ENCODE measurements at places on chromosomes 4 and X.

- no peak for DNase-seq
Measured at GRCh38 chrX:72216973-72217372, 21.9 kb downstream of the ERCC6L start.

- DNase-seq: no peak
Measured at GRCh38 chr4:155322782-155323181, 54.0 kb downstream of the MAP9 start.

GRCh38 chr4:3026540-3026939 is 47.8 kb downstream of the HTT-AS start:
- DNase-seq: no peak

DNA sequence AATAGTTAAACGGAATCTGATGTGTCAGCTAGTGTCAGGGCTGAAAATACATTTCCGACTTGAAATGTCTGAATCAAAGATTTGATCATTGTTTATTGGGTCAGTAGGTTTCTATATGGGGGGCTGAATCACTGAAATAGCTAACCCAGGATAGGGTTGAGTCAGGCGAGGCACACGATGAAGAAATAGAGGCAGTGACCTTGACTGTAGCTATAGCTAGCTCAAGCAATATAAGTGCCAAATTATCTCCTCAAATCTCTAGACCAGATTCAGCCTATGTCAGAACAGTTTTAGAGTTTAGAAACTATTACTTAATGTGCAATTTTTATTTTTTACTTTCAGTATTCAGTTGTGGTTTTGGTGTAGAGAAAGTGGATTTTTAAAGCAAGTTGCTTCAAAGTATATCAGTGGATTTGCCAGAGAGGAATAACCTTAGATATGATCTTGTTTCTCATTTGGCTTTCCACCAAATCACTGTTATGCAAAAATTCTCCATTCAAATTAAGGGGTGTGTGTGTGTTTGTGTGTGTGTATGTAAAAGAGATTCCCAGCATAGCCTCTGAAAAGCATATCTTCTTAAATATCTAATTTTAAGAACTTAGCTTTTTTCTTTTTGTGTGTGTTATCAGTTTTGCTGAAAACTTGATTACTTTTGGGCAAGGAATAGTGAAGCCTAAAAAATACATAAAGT is 100.3 kb upstream of the RPL34 start:
- no peak for DNase-seq

GRCh38 chrX:87900320-87900908 is 382.8 kb downstream of the KLHL4 start:
- no peak for DNase-seq

DNA sequence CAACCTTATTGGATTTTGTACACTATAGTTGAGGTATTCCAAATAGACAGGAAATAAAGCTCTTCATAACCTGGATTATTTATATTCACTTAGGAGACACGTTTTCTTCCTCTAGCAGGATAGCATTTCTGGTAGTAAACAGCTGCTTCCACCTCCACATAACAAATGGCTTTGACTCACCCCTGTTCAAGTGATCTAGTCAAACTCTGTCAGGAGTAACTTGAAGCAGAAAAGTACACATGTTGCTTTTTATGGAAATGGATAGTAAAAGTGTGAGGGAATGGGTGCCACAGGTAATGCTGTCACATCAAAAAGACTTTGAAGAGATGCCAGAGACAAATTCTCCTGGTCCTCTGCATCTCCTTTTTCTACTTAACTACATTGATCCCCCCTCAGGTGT is 258.7 kb upstream of the SLC7A11 start:
- no peak for DNase-seq

DNA sequence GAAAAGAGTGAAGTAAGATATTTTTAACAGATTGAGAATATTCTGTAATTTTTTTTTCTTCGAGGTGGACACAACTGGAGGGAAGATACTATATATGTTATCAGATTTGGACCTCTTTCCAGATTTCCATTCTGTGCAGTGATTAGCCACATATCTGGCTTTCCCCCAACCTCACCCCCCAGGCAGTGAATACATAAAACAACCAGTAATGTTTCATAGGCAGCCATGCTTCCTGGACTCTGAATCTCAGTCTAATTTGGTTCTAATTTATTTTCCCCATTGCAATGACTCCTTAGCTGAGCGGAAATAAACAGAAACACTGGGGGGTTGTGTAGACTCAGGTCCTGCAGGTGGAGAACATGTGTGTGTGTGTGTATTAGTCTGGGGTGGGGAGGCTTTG is 226.5 kb downstream of the FBXW7 start:
- no peak for DNase-seq

DNA sequence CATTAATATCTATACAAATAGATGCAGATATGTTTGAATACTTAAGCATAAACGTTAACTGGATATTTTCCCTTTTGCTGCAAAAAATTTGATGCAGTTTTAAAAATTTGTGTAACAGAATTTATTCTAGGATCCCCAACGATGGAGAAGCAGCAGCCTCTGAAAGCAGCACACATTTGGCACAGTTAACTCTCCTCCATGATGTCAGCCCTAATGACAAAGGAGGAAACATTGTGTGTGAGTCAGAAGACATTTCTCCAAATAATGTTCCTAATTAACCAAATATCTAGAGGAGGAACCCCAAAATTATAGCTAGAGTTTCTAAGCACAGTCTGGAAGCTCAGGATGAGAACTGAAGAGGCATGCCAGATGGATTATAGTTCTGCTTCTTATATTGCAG is 281.9 kb upstream of the MAD2L1 start:
- DNase-seq: no peak

DNA sequence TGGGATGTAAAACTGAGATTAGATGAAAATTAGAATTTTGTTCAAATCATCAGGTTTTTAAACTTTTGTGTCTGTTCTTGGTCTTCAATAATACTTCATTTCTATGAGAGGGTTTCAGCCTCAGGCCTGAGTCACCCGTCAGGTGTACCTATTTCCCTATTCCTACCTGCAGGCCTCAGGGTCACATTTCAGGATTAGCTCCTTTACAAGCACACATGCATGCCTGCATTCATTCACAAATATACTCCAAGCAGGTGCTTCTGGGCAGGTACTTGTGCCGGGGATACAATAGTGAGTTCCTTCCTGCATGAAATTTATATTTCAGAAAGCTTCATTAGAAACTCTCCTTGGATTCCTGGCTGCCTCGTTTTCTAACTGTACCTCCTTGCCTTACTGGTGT is 114.9 kb downstream of the SHISA3 start:
- no peak for DNase-seq

- no peak for DNase-seq
Measured at GRCh38 chr4:164023214-164023613, 528.7 kb downstream of the TMA16 start.

DNA sequence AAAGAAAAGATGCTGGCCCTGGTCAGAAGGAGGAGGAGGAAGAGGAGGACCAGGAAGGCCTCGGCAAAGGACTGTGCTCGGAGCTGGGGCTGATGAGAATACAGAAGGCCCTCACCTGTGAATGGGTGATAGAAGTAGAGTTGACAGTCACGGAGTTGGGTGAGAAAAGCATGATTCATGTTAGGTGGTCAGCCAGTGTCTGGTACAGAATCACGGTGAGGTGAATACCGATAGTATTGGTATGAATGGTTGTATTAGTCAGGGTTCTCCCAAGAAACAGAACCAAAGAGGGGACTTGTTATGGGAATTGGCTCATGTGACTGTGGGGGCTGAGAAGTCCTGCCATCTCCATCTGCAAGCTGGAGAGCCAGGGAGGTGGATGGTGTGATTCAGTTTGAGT is 32.5 kb upstream of the FAM156A start:
- peak; percentile 4 for DNase-seq
